SIG-M5 (cell line): ENCODE measurements at places on chromosomes 2 and 18.

GRCh38 chr2:72539071-72539552, 286.7 kb downstream of the EXOC6B start:
- no peak for DNase-seq

GRCh38 chr2:129008881-129009554, 690.4 kb upstream of the HS6ST1 start:
- no peak for DNase-seq

- DNase-seq, result no peak
These were observed 101.6 kb downstream of the ADCYAP1 start for GRCh38 chr18:1006304-1006703.

- no peak for DNase-seq
These were observed 531.1 kb downstream of the PARD3B start for GRCh38 chr2:205076405-205076804.

GRCh38 chr2:102736110-102736409, 25.8 kb upstream of the TMEM182 start:
- no peak for DNase-seq
